Breast epithelium (tissue), 4 donors: ENCODE measurements at places on chromosomes 16 and 17.
A peak's percentile ranks its signal among the peaks of the same experiment; 100 is the strongest.

DNA sequence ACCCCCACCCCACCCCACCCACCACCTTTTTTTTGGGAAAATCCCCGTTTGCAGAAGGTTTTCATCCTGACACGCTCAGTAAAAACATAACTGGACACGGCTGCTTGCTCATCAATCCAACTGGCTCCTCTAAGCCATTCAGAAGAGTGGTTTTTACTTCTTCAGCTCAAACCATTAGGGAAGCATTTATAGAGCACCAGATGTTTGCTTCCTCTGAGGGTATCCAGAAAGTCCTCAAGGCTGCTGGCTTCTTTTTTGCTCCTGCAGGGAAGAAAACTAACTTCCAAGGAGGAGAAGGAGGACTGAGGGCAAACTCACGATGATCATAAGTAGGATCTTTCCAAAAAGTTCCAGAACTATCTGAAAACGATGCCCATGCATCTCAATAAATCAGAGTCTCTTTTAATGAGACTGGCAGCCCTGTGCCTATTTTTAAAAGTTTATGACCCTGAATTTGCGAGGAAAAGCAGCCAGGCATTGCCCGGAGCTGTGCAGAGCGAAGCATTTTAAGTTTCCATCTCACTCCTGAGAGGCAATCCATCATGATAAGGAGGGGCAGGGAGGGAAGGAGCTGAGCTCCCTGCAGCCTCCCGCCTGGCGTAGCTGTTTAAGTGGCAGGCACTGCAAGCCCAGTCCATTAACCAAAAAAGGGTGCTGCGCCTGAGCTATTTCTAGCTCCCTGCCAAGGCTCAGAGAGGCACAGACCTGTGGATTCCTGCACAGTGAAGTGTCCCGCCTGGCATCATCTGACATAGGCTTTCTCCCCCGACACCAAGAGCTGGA is 146.3 kb upstream of the FOXF1 start:
- DNase-seq: no peak

DNA sequence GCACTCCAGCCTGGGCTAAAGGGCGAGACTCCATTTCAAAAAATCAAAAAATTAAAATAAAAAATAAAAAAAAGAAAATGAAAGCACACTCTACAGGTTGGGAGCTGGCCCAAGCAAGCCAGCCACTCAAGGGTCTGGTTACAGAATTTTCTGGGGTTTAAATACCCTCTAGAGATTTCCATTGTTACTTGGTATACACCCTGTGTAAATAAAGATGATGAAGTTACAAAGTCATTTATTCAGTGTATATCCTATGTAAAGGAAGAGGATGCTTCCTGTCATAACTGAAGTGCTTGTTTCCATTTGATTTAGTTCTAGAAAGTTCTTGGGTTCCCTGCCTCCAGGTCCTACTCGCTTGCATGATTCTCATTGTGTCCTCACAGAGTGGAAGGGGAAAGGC is 79.9 kb upstream of the C17orf78 start:
- DNase-seq: no peak

GRCh38 chr16:73058616-73059409 is 10.9 kb upstream of the ZFHX3 start:
- DNase-seq: no peak

DNA sequence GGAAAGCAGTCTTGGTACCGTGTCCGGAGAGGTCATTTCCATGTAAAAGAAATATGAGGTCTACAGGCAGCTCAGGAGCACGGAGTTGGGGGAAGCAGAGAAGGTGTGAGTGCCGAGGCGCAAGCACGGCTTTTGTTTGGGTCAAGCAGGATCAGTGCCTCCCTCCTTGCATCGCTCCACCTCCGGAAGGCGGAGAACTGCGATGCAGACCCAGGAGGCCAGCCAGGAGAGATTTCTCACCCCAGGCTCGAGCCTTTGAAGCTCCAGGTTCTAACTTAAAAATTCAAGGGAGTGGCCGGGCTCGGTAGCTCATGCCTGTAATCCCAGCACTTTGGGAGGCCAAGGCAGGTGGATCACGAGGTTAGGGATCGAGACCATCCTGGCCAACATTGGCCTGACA is 25.0 kb downstream of the NAA60 start:
- no peak for DNase-seq

DNA sequence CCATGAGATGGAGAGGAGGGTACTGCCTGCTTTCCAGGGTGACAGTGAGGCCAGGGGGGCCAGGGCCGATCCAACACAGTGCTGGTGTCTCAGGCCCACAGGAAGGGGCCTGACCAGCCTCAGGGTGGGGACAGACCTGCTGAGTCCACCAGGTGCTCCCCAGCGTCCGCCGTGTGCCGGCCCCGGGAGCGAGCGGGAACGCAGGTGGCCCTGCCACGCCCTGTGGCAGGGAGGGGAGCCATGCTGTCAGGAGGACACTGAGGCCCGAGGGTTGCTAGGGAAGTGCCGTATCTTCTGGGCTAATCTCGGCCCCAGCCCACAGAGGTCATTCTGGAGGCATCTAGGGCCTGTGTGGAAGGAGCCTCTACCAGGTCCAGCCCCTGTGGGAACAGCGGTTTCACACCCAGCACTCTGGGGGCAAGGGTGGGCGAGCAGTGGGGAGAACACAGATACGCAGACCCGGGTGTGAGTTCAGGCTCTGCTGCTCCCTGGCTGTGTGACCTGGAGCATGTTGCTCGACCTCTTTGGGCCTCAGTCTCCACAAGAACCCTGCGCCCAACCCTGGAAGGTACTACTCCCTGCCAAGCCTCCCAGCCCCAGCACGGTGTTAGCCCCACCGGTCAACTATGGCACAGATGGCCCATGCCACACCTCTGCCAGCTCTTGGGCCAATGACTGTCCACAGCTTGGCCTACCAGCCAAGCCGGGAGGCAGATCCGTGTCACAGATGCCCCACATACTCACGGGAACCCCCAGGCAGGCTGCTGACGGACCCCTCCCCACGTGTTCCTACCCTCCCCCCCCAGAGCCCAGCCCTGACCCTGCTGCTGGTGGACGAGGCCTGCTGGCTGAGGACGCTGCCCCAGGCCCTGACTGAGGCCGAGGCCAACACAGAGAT is 43.9 kb upstream of the ZC3H18 start:
- DNase-seq: no peak

DNA sequence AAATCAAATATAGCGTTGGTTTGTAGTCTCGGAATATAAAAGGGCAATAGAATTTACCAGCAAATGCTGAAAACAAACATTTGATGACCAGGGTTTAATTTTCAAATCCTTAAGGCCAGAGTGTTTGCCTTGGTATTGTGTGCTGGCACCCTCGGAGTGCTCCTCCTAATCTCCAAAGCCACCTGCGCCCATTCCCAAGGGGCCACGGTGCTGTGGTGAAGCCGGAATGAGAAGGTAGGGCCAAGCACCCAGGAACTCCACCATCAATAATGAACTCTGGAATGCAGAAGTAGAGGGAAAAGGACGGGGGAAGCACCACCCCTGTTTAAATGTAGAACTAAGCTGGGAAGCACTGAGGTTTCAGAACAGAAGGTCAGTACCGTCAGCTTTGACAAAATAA is 51.9 kb downstream of the COG7 start:
- DNase-seq: no peak

DNA sequence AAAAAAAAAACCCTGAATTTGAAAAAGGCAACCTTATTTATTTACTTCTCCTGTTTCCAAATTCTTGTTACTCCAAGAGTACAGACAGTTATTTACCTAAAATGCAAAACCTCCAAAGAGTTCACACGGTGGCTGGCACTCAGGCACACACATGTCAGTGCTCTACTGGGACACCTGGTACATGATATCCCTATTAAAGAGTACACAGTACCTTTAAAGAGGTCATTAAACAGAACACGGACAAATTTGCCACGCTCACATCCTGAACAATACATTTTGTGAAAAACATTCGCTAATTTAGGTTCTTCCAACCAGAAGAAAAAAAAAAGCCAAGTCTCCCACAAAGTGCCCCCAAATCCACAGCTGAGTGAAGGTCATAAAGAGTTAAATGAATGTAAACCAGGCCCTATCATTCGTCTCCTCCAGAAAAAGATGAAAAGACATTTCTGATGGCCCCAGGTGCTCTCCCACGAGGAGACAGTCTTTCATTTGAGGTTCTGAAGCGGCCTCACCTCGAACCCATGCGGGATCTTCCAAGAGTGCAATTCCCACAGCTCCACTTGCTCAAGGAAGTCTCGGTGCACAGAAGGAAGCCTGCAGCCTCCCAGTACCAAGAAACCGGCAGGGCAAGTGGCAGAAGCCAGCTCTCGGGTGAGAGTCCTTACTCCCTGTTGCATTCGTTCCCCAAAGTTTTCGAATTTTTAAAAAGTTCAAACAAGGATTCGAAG is 993 bp downstream of the ERN1 start:
- DNase-seq: peak; percentile 63
